ENCODE measurements at places on chromosomes 2 and 18. TPM values are rescaled to one million over a fixed set of nuclear protein-coding genes. Genes with fewer than 3 reads are reported as not detected.

GRCh38 chr18:48788373-48788772, 162.4 kb downstream of the SMAD7 start:
- DNase-seq: no peak

DNA sequence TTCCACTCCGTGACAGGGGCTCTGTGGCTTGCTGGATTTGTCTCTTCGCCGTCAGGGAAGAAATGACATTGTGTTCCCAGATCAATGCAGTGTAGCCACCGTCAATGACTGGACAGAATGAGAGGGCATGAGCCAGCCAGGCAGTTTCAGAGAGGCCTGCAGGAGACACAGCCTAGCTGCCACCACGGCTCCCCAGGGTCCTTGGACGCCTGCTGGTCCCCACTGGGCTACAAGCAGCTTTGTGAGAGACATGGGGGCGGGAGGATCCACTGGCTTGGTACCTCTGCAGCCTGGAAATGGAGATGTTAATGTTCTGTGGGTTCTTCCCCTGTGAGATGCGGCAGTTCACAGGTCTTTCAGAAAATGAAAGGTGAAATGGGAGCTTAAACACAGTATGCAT, 12.1 kb upstream of the AMER3 start:
- no peak for DNase-seq

GRCh38 chr2:216031960-216032689, 18.8 kb upstream of the MREG start:
- DNase-seq: no peak

- no peak for DNase-seq
Observed at GRCh38 chr18:49241852-49242251, 218.6 kb downstream of the DYM start.

The CHRND gene
- not detected for total RNA-seq

The CD207 gene
- not detected for total RNA-seq

The SP140 gene
- 424 TPM for total RNA-seq

The EFHD1 gene
- not detected for total RNA-seq

The KLHL30 gene
- total RNA-seq: 0.12 TPM
